Calu3 (cell line): ENCODE measurements at places on chromosomes 13 and 19. TPM values are rescaled to one million over a fixed set of nuclear protein-coding genes. Genes with fewer than 3 reads are reported as not detected.
A peak's percentile ranks its signal among the peaks of the same experiment; 100 is the strongest.

FCGBP gene
- total RNA-seq, result 3.7 and 5.3 TPM in 2 replicates

ZNF570 gene
- 2.9 and 3.3 TPM in 2 replicates for total RNA-seq

EPSTI1 gene
- total RNA-seq, result 11.5 and 31.9 TPM in 2 replicates

GIPC3 gene
- total RNA-seq, result not detected in 2 replicates

TGDS gene
- total RNA-seq, result 4.1 and 5.0 TPM in 2 replicates

IZUMO1 gene
- total RNA-seq, result 0.31 and 0.42 TPM in 2 replicates

DNA sequence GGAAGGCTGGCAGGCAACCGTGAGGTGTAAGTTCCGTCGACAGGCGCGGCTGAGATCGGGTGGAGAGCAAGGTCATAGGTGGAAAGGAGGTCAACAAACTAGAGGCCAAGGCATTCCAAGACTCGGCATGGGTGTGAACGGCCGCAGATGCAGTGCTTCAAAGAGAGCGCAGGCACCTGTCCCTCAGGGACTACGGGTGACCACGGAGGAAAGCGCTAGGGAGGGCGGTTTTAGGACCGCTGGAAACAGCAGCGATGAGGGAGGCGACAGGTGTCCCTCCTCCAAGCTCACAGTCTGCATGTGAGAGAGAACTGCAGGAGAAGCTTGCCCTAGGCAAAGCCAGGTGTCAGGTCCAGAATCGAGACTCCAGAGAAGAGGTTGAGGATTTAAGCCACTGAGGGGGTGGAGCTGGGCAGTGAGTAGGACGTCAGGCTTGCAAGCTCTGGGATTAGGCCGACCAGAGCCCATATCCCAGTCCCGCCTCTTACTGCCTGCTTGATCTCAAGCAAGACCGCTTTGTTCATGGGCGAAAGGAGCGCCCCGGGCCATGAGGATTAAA lies 1.6 kb upstream of the MLNR start:
- no peak overlapping the region for H3K4me3 ChIP-seq
- no peaks in the 10 kb centered on the region for H3K4me1 ChIP-seq
- no peak overlapping the region for H3K27ac ChIP-seq

DNA sequence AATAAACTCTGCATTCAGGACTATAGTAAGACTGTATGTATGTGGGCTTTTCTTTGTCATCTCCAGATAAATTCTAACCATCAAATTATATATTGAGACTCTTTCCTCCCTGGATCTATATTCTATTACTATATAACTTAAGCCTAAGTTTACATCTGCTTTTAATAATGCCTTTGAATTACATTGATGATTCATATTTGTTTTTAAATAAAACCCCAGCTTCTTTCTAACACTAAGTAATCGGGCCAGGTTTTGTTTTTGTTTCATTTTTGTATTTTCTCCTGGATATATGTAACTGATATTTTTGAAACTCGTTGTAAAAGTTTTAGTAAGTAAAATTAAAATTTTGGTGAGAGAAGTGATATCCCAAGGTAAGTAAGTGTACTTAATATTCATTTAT lies 1599.1 kb downstream of the PCDH9 start:
- no peaks in the 10 kb centered on the region for H3K27me3 ChIP-seq
- no peak overlapping the region for H3K4me3 ChIP-seq
- no peak for DNase-seq
- H3K36me3 ChIP-seq, result no peaks in the 10 kb centered on the region
- H3K4me1 ChIP-seq, result no peaks in the 10 kb centered on the region

DNA sequence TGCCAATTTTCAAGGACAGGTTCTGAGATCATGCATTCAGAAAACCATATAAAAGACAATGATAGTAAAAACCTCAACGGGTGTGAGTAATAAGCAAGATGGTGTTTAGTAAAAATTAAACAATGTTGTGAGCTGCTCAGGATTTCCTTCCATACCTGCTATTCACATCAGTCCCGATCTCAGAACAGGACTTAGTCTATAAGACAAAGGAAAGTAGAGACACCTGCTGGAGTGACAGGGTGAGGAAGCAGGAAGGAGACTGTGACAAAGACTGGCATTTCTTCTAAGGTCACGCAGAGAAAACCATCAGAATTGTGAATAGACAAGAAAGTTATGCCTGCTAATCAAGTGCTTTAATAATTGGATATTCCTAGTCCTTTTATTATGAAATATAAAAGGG lies 648.0 kb downstream of the DACH1 start:
- H3K4me1 ChIP-seq, result no peaks in the 10 kb centered on the region
- H3K27me3 ChIP-seq, result no peaks in the 10 kb centered on the region
- DNase-seq, result peak; percentile 3
- no peak overlapping the region for H3K4me3 ChIP-seq

- DNase-seq, result no peak
- H3K4me3 ChIP-seq, result no peak overlapping the region
- H3K4me1 ChIP-seq, result peaks cover 8% of the 10 kb centered on the region
- H3K27me3 ChIP-seq, result no peaks in the 10 kb centered on the region
- no peak overlapping the region for H3K27ac ChIP-seq
Observed at GRCh38 chr13:53012707-53013106, 15.9 kb upstream of the OLFM4 start.

GRCh38 chr13:77724092-77724491 lies 26.6 kb downstream of the SLAIN1 start:
- H3K4me1 ChIP-seq, result no peaks in the 10 kb centered on the region
- DNase-seq, result no peak
- H3K36me3 ChIP-seq, result no peaks in the 10 kb centered on the region
- H3K27me3 ChIP-seq, result no peaks in the 10 kb centered on the region

DNA sequence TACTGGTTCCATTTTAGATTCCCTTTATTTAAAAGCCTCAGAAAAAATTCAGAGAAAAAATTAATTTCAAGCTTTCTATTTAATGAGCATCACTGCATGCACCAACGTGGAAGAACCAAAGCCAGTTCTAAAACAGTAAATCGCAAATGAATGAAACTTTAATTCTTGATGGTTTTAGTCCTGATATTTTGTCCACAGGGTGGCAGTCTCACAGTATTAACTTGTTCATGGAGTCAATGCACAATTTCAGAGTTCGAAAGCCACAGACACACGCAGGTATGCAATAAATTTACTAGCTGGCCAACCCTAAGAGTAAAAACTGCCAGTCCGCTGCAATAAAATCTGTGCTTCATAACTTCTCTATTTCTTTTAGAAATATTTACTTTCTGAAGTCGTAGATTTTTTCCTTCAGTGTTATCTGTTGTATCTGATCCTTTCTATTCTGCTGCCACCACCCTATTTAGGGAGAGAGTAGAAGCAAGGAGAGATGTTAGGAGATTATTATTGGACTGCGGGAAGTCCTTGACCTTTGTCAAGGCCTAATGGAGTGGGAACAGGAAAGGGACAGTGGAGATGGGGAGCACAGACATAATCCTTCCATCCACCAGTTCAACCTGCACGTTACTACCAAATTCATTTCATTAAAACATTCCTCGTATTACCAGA lies 7.0 kb upstream of the WBP4 start:
- peaks cover 30% of the 10 kb centered on the region for H3K36me3 ChIP-seq
- peak overlapping the region; percentile 13 for H3K4me3 ChIP-seq
- DNase-seq, result peak; percentile 32
- H3K27ac ChIP-seq, result no peak overlapping the region

GRCh38 chr13:89890806-89891205 lies 1456.7 kb upstream of the MIR17HG start:
- no peaks in the 10 kb centered on the region for H3K27me3 ChIP-seq
- H3K4me3 ChIP-seq, result no peak overlapping the region
- no peak overlapping the region for H3K27ac ChIP-seq
- no peak for DNase-seq

GRCh38 chr19:18231775-18232174 lies 5.5 kb upstream of the PDE4C start:
- peaks cover 73% of the 10 kb centered on the region for H3K27me3 ChIP-seq
- H3K4me3 ChIP-seq, result no peak overlapping the region
- H3K4me1 ChIP-seq, result peaks cover 14% of the 10 kb centered on the region
- DNase-seq, result no peak
- no peak overlapping the region for H3K27ac ChIP-seq
